Activated naive CD8-positive, alpha-beta T cell treated with anti-CD3 and anti-CD28 coated beads, Interleukin-2, amount 50 U/mL, for 16 hours (primary cell): ENCODE measurements at places on chromosomes 6 and 20.

- no peak for DNase-seq
Measured at GRCh38 chr6:131303338-131303930, 168.2 kb downstream of the AKAP7 start.

- no peak for DNase-seq
Measured at GRCh38 chr20:38209054-38209675, 44.1 kb upstream of the TGM2 start.

DNA sequence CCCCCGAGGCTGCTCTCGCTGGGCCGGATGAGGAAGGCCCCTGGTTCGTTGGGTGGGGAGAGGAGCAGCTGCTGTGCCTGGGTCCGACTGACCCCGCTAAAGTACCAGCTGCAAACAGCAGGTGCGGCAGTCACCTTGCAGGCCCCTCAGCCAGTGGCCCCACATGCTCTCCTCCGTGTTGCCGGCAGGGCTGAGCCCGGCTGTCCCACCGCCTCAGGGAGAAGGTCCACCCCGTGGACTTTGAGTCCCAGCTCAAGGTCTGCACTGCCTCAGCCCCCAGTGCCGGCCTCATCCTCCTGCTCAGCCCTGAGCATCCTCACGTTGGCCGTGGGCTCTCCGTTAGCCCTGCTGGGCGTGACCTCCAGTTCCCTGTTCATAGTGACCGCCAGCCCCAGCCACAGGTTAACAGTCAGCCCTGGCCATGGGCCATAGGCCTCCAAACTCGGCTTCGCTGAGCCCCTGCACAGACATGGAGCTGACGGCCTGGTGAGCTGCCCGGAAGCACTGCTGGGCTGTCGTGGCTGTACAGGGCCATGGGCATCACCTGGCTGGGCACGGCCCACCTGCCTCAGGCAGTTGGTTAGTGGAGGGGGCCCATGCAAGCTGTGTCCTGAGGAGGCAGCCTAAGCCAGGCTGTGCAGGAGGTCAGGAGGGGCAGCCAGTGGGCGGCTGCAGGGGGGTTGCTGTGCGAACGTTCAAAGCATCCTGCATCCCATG lies 3.1 kb downstream of the SRMS start:
- no peak for DNase-seq

DNA sequence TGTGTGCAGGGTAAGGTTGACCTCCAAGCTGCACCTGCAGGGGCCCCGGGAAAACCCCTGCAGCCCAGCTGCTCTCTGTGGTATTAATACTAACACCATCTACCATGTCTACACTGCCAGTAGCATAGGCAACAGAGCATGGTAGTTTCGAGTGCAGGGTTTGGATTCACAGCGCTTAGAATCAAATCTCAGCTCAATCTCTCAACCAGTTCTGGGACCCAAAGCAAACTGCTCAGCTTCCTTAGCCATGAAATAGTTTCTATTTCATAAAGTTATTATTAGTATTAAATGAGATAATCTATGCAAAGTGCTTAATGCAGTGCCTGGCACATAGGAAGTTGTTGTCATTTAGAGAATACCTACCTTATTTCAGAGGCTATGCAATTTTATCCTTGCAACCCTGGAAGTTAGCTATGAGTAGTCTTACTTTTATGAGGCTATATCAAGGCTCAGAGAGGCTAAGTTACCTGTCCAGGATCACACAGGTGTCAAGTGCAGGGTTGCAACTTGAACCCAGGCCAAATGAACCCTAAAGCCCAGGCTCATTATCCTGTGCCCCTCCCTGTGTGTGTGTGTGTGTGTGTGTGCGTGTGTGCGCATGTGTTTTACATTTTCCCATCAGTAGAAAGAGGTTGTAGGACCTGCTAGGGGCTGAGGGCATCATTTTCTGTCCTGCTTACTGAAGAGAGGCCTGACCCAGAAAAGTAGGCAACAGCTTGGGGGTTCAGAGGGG lies 27.6 kb upstream of the MRPS18A start:
- DNase-seq: no peak

GRCh38 chr6:14086701-14087100 lies 30.9 kb upstream of the CD83 start:
- no peak for DNase-seq

GRCh38 chr6:131257104-131257503 lies 121.8 kb downstream of the AKAP7 start:
- DNase-seq: no peak

DNA sequence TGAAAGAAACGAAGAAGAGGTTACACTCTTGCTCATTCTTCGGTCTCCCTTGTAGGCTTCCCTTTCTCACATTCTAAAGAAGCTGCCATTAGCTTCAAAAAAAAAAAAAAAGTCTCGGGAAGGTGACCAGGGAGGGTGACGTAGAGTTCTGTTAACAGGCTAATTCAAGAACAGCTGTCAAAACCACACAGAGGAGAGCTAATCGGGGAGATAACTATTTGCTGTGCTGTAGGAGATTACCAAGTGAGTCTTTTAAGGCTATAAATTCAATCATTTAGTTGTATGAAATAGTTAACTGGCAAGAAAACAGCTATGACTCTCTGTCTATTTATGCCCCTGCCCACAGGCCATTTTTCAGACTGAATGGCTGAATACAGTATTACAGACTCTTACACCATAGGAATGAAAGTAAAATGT lies 256.8 kb downstream of the SYNE1 start:
- no peak for DNase-seq

DNA sequence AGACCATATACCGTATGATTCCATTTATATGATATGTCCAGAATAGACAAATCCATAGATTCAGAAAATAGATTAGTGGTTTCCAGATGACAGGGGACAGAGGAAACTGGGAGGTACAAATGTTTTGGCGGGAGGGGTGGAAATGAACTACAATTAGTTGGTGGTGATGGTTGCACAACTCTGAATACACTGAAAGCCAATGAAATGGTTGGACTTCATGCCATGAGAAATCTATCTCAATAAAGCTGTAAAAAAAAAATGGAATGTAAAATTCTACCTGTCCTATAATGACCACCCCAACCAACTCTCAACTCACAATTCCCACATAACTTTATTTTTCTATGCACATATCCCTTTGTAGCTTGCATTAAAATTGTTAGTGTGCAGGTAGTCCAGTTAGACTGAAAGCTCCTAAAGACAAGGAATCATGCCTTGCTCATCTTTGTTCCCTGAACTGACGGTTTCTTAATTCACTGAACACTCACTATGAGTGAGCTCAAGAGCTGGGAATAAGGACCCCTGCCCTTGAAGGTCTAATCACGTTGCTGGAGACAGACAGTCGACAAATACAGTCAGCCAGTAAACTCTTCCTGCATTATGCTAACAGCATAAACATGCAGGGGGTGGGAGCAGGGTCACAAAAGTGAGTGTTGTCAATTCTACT lies 1.4 kb downstream of the DCDC2 start:
- no peak for DNase-seq

- no peak for DNase-seq
Measured at GRCh38 chr6:153956808-153957207, 82.2 kb upstream of the OPRM1 start.

DNA sequence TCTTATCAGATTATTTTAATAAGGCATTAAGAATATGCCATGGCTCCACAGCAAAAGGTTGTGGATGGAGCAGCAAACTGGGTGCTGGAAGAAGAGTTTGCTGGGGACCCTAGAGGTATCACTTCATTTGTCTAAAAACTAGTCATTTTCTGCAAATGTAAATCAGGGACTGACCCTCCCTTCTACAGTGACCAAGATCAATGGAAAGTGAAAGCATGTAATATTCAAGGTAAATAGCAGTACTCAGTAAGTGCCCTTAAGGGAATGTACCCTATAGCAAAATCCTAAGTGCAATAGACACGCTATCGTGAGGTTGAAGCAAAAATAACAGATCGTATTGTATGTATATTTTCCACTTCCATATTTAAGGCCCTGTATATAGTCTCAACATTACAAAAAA lies 38.7 kb downstream of the TRDN start:
- DNase-seq: no peak

DNA sequence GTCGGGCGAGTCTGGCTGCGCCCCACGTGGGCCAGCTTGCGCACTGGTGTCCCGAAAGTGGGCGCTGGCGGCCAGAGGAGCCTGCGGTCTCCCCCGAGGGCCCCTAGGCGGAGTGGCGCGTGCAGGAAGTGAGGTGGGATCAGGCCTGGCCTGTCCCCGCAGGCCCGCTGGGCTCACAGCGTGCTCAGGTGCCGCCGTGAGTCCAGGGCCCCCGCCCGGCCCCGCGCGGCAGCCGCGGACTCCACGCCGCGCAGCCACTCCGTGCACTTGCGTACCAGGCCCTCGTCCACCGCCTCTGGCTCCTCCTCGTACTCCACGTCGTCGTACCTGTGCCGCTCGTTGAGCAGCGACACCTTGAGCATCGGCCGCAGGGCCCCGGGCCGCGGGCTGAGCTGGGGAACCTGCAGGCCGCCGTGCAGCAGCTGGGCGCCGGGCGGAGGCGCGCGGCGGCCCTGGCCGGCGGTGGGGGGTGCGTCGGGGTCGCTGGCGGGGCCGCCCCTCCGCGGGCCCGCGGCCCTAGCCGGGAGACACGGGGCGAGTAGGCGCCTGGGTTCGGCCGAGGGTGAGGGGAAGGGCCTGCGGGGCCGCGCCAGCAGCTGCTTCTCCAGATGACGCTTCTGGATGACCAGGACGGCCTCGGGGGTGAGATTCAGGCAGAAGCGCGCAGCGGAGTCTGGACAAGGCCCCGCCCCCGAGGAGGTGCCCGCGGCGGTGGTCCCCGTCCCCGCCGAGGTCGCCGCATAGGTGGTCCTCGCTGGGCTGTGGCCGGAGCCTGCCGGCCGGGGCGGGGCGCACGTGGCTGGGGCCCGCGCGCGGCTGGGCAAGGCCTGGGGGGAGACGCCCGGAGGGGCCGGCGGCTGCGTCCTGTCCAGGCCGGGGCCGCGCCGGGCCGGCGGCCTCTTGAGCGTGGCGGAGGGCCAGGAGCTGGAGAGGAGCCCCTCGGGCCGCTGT lies 835 bp downstream of the PRR18 start:
- DNase-seq: no peak

- DNase-seq: no peak
Measured at GRCh38 chr20:24235296-24236175, 233.9 kb upstream of the SYNDIG1 start.

- no peak for DNase-seq
Measured at GRCh38 chr6:23371132-23371915, 754.7 kb upstream of the NRSN1 start.

- DNase-seq: no peak
Measured at GRCh38 chr6:150579611-150580010, 20.1 kb upstream of the PLEKHG1 start.

- DNase-seq: no peak
Measured at GRCh38 chr6:146981981-146982380, 222.2 kb upstream of the STXBP5 start.

GRCh38 chr20:23200914-23201313 lies 114.8 kb upstream of the CD93 start:
- no peak for DNase-seq

DNA sequence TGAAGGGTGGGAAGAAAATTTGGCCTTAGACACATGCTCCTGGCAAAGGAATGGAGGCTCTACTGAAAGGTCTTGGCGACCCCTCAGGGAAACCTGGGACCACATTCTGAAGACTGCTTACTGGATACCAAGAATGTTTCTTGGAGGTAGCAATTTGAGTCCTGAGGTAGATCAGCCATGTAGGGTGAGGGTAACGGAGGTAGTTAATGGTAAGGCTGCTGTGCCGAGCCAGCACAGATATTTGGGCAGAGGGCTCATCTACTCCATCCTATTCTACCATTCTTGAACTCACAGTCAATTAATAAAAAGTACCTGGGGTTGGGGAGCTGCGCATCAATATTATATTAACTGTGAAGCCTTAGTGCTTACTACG lies 401 bp upstream of the PHF3 start:
- DNase-seq: no peak

DNA sequence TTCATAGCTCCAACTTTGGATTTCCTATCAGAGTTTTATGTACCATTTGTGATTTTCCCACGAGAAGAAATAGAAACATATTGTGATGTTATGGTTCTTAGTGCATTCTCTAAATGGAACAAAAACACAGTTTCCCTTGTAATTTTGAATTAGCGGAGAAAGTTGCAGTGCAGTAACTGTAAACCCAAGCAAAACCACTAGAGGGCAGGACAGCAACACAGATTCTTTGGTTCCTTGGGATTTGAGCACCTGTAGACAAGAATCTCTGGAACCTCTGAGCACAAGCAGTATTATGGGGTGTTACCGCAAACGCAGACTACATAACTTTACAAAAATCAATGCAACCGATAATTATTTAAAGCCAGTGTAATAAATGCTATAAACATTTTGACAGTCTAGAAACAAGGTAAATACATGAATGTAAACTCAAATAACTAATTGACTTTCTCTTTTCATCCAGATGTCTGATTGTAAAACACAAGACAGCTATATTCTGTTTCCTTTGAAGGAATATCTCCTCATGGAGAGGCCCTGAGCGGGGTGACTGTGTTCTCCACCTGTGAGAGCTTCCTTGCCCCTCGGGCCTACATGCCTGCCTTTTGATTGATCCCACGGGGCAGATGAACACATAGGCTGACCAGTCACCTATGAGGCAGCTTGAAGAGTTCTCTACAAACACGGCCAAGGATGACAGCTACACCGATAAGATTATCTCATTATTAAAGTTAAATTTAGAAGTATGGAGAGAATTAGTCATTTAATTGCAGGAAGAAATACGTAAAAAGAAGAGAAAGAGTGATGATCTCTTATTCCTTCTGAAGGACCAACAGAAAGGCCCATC lies 67.5 kb upstream of the COL21A1 start:
- no peak for DNase-seq

GRCh38 chr6:4607793-4608192 lies 168.4 kb upstream of the CDYL start:
- no peak for DNase-seq

DNA sequence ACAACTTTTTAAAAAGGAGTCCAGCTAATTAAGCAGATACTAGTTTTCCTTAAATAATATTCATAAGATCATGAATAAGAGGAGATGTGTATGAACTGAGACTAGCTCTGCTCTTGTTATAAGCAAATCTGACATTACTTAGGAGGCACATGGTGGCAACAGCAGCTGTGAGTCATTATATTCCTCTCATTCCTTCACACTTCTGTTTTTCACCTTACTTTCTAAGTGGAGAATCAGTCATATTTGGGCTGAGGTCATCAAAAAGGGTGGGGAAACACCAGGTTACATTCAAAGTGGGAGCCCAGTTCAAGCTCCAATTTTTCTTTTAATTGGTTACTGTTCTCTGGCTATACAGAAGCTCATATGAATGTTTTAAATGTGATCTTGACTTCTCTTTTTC lies 6.0 kb upstream of the RIPPLY2 start:
- DNase-seq: no peak

DNA sequence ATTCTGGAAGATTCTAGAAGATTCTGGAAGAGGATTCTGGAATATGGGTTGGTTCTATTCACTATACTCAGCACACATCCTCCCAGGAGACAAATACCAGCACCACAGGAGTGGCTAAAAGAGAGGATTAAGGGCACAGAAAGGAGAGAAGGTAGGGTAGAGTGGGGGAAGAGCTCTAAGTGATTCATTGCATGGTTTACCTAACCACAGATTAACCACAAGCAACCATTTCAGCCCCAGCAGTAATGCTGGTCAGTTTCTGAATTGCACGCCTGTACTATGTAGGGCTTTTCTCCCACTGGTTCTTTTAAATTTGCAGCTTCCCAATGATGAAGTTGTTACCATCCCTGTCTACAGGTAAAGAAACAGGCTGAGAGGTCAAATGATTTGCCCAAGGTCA lies 192.7 kb upstream of the PMEPA1 start:
- DNase-seq: no peak
